ENCODE measurements at places on chromosomes 3 and 15. TPM values are rescaled to one million over a fixed set of nuclear protein-coding genes. Genes with fewer than 3 reads are reported as not detected.

Gene PRSS50
- total RNA-seq, result not detected

- no peak for DNase-seq
Observed at GRCh38 chr3:17089314-17089700, 204.6 kb downstream of the PLCL2 start.

DNA sequence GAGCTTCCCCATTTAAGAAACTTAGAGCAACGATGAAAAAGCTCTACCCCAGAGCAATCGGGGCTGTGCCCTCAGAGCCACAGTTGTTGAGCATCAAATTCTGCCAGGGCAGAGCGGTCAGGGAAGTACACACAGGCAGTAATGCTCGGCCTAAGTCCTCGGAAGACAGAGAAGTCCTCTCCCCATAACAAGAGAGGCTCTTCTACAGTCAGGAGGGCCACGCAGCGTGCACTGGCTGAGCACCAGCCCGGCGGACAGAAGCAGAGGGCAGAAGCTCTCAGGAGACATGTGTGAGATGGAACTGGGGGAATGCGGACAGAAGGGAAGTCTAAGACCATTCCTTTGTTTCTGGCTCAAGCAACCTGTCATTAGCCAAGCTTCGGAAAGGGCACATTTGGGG, 95.9 kb downstream of the XXYLT1 start:
- DNase-seq, result no peak

GRCh38 chr3:66416556-66417304, 84.1 kb downstream of the LRIG1 start:
- peak; percentile 17 for DNase-seq

DNA sequence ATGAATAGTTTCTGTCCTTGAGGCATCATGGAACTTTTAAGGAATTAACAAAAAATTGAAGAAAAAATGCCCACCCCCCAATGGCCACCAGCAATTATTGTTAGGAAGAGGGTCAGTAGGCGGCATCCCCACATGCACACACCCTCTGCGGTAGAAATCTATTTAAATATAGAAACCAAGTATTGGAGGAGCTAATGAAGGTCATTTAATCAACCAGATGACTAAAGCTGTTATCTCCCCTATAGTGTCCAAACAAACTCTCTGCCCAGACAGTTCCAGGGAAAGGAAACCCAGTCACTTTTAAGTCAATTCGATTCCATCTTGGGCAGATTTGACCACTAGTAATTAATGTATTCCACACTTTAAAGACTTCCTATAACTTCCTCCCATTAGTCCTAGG, 47.1 kb downstream of the DGKG start:
- no peak for DNase-seq

GRCh38 chr3:123679712-123680386, 95.0 kb upstream of the HACD2 start:
- no peak for DNase-seq

All from left cardiac atrium (tissue), 4 donors.